ENCODE measurements at places on chromosomes 1 and 21. TPM values are rescaled to one million over a fixed set of nuclear protein-coding genes. Genes with fewer than 3 reads are reported as not detected.

DNA sequence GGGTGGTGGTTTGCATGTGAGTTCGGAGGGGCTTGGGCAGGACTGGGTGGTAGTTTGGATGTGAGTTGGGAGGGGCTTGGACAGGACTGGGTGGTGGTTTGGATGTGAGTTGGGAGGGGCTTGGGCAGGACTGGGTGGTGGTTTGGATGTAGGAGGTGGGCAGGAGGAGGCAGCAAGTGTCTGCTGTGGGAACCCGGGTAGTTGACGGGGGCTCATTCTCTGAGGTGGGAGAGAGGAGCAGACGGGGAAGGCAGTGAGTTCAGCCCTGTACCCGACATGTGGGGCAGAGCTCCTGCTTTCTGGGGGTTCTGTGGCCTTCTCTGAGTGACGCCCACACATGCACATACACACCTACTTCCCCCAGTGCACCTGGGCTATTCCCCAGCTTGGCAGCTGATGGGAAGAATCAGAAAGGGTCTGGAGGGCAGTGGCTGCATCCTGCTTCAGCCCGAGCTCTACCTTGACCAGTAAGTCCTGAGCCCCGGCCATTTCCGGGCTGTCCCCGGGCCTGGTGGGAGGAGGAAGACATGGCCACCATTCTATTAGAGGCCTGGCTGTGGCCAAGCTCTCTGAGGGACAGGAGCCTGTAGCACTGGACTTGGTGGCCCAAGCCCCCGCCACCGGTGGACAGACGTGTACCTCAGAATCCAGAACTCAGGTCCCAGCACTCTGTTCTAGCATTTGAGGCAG is 58.1 kb downstream of the EDN2 start:
- no peak overlapping the region for H3K4me3 ChIP-seq
- no peak overlapping the region for H3K27ac ChIP-seq
- H3K27me3 ChIP-seq, result peaks cover 10% of the 10 kb centered on the region
- H3K36me3 ChIP-seq, result no peaks in the 10 kb centered on the region

- no peaks in the 10 kb centered on the region for H3K27me3 ChIP-seq
- H3K36me3 ChIP-seq, result no peaks in the 10 kb centered on the region
- H3K27ac ChIP-seq, result no peak overlapping the region
- DNase-seq, result no peak
- H3K4me3 ChIP-seq, result no peak overlapping the region
Observed at GRCh38 chr1:216945538-216946080, 222.4 kb upstream of the ESRRG start.

GRCh38 chr1:17123196-17124045 is 4.2 kb upstream of the PADI2 start:
- no peaks in the 10 kb centered on the region for H3K36me3 ChIP-seq
- H3K27ac ChIP-seq, result no peak overlapping the region
- no peak for DNase-seq
- peaks cover 9% of the 10 kb centered on the region for H3K27me3 ChIP-seq
- no peak overlapping the region for H3K4me3 ChIP-seq
- peaks cover 19% of the 10 kb centered on the region for H3K4me1 ChIP-seq

DNA sequence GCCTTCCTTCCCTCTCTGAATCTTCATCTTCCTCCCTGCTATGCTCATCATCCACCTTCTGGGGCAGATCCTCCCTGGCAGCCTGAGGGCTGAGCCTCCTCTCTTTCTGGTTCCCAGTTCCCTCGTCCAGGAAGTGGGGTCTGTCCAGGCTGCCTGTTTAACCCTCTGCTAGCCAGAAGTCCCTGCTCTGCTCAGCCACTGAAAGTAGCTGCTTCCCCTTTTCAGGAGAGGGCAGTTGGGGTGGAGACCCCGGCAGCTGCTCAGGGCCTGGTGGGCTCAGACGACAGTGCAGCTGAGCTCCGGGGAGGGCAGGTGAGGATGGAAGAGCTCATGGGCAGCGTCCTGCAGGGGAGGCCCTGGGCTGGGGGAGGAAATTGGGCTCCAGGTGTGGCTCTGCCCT is 43.1 kb upstream of the ETV3 start:
- no peaks in the 10 kb centered on the region for H3K4me1 ChIP-seq
- H3K4me3 ChIP-seq, result no peak overlapping the region
- no peak overlapping the region for H3K27ac ChIP-seq
- no peaks in the 10 kb centered on the region for H3K36me3 ChIP-seq
- DNase-seq, result no peak

GRCh38 chr1:201279313-201279712 is 4.0 kb upstream of the PKP1 start:
- H3K27ac ChIP-seq, result no peak overlapping the region
- peak; percentile 46 for DNase-seq
- H3K27me3 ChIP-seq, result peaks cover 47% of the 10 kb centered on the region
- peaks cover 2% of the 10 kb centered on the region for H3K4me1 ChIP-seq
- no peak overlapping the region for H3K4me3 ChIP-seq

DNA sequence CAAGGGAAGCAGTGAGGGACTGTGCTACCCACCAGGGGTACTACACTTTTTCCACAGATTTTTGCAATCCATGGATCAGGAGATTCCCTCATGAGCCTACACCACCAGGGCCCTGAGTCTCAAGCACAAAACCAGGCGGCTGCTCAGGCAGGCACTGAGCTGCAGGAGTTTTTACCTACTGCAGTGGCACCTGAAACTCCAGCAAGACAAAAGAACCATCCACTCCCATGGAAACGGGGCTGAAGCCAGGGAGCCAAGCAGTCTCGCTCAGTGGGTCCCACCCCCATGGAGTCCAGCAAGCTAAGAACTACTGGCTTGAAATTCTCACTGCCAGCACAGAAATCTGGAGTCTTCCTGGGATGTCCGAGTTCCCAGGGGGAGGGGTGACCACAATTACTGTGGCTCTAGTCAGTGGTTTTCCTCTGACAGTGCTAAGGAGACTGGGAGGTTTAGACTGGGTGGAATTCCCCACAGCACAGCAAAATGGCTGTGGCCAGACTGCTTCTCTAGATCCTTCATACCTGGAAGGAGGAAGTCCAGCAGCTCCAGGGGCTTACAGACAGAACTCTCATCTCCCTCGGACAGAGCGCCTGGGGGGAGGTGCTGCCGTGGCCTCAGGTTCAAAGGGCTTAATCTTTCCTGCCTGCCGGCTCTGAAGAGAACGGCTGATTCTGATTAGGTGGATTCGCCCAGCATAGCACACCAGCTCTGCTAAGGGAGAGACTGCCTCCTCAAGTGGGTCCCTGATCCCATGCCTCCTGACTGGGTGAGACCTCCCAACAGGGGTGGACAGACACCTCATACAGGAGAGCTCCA is 437.8 kb downstream of the LTN1 start:
- H3K4me3 ChIP-seq, result no peak overlapping the region
- DNase-seq, result peak; percentile 63
- H3K4me1 ChIP-seq, result peaks cover 3% of the 10 kb centered on the region
- no peaks in the 10 kb centered on the region for H3K27me3 ChIP-seq
- no peak overlapping the region for H3K27ac ChIP-seq

The ZMYM4 gene
- total RNA-seq, result 56.9 TPM

The CHIT1 gene
- total RNA-seq, result not detected

The MEX3A gene
- 2.3 TPM for total RNA-seq

GRCh38 chr21:14325595-14325994 is 57.4 kb downstream of the HSPA13 start:
- H3K27me3 ChIP-seq, result no peaks in the 10 kb centered on the region
- no peaks in the 10 kb centered on the region for H3K36me3 ChIP-seq
- no peak overlapping the region for H3K27ac ChIP-seq

GRCh38 chr21:34692458-34693020 is 23.7 kb downstream of the CLIC6 start:
- no peaks in the 10 kb centered on the region for H3K4me1 ChIP-seq
- H3K27ac ChIP-seq, result no peak overlapping the region
- no peak overlapping the region for H3K4me3 ChIP-seq
- no peak for DNase-seq

DNA sequence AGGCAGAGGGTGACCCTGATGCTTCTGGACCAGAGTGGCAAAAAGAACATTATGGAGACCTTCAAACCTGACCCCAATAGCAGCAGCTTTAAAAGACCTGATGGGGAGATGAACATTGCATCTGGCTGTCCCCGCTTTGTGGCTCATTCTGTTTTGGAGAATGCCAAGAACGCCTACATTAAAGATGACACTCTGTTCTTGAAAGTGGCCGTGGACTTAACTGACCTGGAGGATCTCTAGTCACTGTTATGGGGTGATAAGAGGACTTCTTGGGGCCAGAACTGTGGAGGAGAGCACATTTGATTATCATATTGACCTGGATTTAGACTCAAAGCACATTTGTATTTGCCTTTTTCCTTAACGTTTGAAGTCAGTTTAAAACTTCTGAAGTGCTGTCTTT is 45.8 kb downstream of the TRAF5 start:
- no peak overlapping the region for H3K4me3 ChIP-seq
- H3K27me3 ChIP-seq, result no peaks in the 10 kb centered on the region
- no peak overlapping the region for H3K27ac ChIP-seq
- peaks cover 21% of the 10 kb centered on the region for H3K36me3 ChIP-seq
- no peak for DNase-seq

- DNase-seq, result no peak
- H3K27me3 ChIP-seq, result no peaks in the 10 kb centered on the region
- no peak overlapping the region for H3K27ac ChIP-seq
- H3K4me3 ChIP-seq, result no peak overlapping the region
- H3K36me3 ChIP-seq, result peaks cover 67% of the 10 kb centered on the region
Observed at GRCh38 chr1:12005488-12006166, 13.7 kb upstream of the MIIP start.

DNA sequence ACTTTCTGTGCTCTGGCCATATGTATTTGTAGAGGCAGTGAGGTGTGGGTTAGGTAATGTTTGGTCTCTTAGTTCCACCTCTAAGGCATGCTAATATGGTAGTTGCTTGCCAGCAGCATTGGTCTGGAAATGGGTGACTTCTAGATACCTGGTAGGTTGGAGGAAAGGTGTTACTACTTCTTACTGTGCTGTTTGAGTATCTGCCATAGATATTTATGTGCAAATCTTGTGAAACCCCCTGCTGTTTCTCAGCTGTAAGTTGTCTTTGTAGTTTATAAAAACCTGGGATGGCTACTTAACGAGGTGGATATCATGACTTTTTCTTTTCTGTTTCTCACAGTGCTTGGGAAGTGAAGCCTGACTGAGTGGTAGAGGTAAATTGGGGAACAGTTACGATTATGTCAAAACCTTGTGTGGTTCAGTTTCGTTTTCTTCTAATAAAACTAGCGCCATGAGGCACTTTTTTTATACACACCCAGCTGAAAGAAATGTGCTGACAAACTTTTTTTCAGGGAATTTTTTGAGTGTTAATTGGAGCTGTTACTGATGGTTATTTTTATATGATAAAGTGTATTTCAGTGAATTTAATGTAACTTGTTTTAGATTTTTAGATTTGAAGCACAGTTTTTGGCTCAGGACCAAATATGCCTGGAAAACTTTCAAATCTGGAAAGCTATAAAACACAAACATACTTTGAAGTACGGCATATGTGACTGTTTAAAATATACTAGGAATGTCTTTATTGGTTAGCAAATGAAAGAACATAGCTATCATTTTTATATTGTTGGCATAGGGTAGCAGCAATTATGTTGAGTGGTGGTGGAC is 42.1 kb downstream of the CAMSAP2 start:
- peak overlapping the region; percentile 45 for H3K4me3 ChIP-seq
- no peak overlapping the region for H3K27ac ChIP-seq
- H3K4me1 ChIP-seq, result peaks cover 10% of the 10 kb centered on the region
- H3K27me3 ChIP-seq, result no peaks in the 10 kb centered on the region
- peak; percentile 43 for DNase-seq

All from IMR-90 (cell line).